ENCODE measurements at places on chromosomes 2 and 18.

DNA sequence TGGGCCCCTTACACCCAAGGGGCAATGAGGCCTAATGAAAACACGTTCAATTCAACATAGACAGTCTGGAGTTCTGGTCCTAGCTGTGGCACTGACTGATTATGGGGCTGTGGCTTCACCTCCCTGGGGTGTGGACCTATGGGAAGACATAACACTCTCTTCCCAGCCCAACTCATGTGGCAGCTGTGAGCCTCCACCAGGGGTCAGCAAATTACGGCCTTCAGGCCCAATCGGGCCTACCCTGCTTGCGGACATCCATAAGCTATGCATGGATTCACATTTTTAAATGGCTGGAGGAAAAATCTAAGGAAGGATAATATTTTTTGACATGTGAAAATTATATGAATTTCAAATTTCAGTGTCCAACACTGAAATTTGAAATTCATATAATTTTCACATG is 101.3 kb downstream of the LOXHD1 start:
- peak; percentile 4 for DNase-seq

DNA sequence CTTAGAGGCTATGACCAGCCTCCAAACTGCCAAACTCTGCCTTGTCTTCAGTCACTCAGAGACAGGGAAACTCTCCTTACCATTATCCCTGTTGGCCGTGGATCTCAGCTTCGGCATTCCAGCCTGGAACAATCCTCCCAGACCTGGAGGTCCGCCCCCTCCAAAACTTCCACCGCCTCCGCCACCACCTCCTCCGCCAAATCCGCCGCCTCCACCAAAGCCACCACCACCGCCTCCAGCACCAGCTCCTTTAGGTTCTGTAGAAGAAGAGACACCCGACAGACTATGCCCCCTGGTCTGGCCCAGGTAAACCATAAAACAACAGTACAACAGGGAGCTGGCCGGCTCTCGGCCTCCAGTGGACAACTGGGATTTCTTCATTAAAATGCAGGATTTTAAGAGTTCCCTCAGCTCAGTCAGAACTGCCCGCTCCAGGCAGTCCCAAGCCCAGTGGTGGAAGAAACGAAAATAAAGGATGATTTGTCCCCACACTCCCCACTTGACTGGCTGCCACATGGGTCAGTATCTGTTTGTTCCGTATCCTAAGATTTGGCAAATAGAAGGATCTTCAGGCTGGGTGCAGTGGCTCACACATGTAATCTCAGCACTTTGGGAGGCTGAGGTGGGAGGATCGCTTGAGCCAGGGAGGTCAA is 22.4 kb downstream of the WIPF1 start:
- DNase-seq, result no peak

GRCh38 chr2:118667348-118667747 is 180.1 kb downstream of the EN1 start:
- no peak for DNase-seq

GRCh38 chr18:26540043-26540628 is 8.2 kb downstream of the KCTD1 start:
- DNase-seq, result peak; percentile 53

DNA sequence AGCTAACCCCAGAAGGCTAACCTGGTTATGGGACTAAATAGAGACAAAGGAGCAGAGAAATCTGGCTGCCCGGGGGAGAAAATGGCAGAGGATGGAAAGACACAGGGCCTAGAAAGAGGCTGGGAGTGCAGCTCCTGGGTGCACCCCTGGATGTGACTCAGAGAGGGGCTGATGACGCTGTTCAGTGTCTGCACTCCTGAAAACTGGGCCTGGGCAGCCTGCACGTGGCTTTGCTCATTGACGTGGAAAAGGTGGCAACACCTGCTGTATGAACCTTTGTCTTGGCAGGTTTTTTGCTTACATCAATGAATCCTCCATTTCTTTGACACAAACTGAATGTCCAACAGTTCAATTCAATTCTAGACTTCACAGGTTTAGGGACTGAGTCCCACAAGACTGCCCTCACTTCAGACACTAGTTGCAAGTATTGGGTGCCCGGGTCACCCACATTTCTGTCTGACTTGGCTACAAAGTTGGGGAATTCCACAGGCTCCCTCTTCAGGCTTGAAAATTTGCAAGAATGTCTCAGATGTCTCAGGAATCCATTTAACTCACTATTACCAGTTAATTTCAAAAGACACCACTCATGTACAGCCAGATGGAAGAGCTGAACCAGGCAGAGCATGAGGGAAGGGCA is 47.3 kb upstream of the PUM2 start:
- no peak for DNase-seq

DNA sequence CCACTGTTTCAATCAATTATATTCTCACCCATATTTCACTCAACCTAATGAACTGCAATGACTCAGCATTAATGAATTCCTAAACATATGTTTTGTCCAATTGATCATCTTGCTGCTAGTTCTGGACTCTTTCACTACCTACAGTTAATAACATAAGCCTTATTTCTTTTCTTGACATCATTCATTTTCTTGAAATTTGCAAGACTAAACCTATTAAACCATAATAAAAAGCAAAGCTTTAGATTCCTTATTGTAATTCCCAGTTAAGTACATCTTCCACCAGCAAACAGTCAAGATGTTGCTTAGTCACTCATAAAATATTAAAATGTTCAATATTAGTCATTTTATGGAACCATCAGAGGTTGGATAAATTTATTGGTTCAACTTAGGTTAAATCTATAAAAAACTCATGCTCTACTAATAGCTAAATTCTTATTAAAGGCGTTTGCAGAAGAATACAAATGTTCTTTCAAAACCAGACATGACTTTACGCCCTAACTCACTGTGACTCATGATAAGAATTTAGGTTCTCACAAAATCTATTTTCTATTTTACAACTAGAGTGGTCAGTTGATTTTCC is 599.4 kb downstream of the RNF144A start:
- no peak for DNase-seq

DNA sequence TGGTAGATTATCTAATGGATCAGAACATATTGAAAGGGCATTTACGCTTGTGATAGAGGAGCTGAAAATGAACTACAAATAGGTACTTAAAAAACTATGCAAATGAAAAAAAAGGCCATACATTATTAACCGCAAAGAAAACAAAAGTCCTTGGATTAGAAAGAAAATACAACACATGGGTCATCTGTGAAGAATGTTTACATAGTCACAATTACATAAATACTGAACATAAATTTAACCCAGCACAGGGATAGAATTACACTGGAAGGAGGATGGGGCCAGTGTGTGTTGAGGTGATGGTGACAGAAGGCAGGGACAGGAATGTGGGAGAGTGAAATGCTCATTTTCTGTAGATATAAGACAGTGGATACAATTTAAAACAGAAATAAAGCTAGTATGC is 6.6 kb downstream of the NTSR2 start:
- no peak for DNase-seq

All from RWPE1 (cell line).